ENCODE measurements at places on chromosomes 7 and 10.
A peak's percentile ranks its signal among the peaks of the same experiment; 100 is the strongest.

- DNase-seq: no peak
These were observed 42.3 kb downstream of the TBXAS1 start for GRCh38 chr7:139871331-139871730.

GRCh38 chr7:129773328-129773731 lies 161.8 kb downstream of the NRF1 start:
- no peak for DNase-seq

GRCh38 chr10:125014836-125015355 lies 73.0 kb downstream of the ZRANB1 start:
- no peak for DNase-seq

GRCh38 chr7:3399858-3400257 lies 98.8 kb downstream of the SDK1 start:
- DNase-seq: no peak

DNA sequence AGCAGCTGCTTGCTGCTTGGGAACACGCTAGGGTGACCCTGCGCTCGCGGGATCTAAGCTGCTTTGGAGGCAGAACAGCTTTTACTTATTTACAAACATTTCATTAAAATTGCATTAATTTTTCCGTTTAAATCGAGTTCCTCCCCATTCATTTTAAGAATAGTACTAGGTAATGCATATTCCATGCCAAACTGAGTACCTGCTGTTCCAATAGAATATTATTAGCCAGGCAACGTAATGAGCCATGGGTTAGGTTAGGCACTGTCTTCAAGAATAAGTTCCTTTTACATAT lies 860 bp downstream of the EXOC6 start:
- no peak for DNase-seq

DNA sequence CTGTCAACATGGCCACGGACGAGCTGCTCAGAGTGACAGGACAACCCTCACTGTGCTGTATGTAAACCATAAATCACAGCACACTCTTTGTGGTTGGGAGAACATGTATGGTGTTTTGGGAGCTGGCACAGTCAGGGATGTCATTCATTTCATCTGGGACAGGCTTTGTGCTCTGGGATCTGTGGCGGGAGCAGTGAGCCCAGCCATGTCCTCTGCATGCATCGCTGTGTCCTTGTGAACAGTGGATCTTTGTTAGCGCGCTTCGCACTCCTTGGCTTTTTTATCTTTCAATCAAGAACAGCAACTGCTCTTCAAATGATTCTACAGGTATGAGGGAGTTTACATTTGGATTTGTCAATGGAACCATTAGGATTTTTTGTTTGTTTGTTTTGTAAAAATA lies 7.1 kb downstream of the CCM2 start:
- DNase-seq: no peak

GRCh38 chr10:113177936-113178335 lies 227.9 kb downstream of the TCF7L2 start:
- DNase-seq: no peak

DNA sequence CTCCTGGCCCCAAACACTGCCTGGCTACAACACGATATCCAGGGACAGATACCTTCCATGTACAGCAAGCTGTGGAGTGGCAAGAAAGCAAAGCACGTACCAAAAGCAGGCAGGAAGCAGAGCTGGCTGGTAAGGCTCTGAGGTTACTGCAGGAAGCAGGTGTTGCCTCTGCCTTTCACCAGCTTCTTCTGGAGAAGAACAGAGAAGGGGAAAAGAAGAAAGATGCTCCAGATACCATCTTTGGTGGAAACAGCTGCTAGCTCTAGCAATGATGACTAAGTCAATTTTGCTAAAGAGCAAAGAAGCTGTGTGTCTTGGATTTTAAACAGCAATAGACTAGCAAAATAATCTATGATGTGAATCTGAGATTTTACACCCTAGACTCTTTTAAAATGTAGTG lies 34.9 kb upstream of the PRSS1 start:
- DNase-seq: peak; percentile 5

GRCh38 chr10:18567343-18567856 lies 84.0 kb downstream of the NSUN6 start:
- no peak for DNase-seq

- no peak for DNase-seq
These were observed 18.9 kb upstream of the DYNC1I1 start for GRCh38 chr7:95753440-95753839.

DNA sequence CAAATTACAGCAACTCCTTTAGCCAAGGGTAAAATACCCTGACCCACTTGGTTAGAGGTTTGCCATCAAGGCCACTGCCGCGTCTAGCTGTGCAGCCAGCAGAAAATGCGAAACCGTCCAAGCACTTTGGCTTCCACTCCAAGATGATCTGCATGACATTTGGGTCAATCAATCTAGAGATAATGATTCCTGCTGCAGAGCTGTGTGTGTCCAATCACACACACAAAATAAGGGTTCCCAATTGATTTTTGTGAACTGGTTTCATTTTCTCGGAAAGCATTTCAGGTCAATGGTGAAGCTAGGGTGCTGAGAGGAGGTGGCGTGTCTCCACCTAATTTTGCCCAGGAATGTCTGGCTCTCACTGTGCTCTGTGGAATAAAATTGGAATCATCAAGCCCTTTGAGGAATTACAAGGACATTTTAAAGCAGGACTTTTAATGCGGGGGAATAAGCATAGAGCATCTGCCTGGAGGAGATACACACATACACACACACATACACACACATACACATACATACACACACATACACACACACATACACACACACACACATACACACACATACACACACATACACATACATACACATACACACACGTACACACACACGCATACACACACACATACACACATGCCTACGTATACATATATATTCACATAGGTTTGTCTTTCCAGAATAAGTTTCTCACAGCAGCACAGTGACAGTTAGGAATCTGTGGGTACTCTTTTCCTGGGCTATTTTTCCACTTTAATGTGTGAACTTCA lies 59.5 kb downstream of the ACADSB start:
- no peak for DNase-seq

- DNase-seq: no peak
These were observed 119.9 kb downstream of the LARP4B start for GRCh38 chr10:811379-812175.

DNA sequence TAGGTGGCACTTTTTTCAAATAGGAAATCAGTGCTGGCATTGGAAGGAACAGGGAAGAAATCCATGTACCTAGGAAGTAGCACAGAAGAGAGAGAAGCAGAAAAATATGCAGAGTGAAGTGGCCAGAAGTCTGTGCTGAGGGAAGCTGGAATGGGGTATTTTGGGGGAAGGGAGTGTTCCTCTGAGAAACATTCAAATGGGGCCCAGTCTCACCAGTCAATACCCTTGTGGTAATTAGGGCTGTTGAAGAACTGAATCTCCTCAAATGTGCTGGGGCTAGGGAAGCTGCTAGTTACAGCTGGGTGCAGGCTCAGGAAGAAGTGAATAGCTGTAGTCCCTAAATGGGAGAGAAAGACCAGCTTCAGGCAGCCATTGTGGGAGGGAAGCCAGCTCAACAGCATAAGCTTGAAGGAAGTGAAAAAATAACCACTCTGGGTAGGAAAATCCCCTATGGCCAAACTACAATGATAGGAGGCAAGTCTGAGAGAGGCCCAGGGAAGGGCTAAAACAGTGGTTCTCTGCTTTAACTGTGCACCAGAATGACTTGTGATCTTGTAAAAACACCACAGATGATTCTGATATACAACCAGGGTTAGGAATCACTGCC lies 7.6 kb downstream of the NDST2 start:
- DNase-seq: no peak

DNA sequence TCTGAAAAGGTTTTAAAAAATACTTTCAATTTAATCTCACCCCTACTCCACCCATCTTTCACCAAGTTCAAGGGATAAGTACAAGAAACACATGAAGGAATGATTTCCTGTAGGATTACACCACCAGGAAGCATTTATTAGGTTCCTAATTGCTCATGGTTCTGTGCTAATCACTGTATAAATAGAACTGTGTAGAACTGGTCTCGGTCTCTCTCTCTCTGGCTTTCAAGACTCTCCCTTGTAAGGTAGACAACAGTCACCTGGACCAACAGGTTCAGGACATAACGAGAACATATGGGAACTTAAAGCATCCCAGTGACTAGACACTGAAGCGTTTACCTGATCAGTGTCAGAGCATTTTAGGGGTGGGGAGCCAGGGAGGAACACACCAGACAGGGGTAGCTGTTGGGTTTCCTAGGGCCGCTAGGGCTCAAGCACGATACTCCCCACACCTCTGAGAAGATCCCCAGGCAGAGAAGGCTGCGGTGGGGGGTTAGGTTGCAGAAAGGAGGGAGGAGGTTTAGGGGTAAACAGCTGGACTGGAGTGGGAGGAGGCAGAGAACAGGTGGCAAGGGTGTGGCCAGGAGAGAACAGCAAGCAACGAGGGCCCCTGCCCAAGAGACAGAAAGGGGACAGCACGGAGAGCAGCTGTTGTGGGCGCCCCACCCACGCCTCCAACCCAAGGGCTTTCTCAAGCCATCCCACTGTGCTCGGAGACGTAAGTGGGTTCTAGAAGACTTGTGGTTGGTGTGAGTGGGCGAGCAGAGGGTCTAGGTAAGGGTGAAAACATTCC lies 52.5 kb upstream of the USP6NL start:
- no peak for DNase-seq

- DNase-seq: no peak
These were observed 53.0 kb downstream of the COL13A1 start for GRCh38 chr10:69854511-69855345.

GRCh38 chr10:102120991-102121738 lies 997 bp upstream of the LDB1 start:
- peak; percentile 36 for DNase-seq

DNA sequence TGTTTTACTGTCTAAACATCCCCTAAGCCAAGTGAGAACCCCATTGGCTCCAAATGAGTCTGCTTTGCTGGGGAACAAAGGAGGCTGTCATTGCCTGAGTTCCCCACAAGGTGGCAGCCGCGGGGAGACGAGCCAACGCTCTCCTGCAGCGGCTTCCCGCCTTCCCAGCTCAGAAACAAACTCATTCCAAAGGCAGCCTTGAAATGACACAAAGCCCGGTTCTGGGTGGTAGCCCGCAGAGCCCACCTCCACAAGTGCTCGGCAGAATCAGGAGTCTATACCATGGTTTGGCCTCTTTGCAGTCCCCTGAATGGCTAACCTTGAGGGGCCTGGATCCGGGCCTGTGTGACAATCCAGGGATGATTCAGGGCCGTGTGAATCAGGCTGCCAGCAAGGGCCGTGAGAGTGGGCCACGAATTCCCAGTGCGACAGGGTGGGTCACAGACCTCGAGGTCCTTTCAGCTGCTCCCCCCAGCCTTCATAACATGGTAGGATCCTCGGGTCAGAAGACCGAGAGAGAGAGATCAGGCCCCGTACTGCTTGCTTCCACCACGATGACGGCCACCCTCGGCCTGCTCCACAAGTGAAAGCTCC lies 79.7 kb downstream of the DLG5 start:
- DNase-seq: peak; percentile 70

DNA sequence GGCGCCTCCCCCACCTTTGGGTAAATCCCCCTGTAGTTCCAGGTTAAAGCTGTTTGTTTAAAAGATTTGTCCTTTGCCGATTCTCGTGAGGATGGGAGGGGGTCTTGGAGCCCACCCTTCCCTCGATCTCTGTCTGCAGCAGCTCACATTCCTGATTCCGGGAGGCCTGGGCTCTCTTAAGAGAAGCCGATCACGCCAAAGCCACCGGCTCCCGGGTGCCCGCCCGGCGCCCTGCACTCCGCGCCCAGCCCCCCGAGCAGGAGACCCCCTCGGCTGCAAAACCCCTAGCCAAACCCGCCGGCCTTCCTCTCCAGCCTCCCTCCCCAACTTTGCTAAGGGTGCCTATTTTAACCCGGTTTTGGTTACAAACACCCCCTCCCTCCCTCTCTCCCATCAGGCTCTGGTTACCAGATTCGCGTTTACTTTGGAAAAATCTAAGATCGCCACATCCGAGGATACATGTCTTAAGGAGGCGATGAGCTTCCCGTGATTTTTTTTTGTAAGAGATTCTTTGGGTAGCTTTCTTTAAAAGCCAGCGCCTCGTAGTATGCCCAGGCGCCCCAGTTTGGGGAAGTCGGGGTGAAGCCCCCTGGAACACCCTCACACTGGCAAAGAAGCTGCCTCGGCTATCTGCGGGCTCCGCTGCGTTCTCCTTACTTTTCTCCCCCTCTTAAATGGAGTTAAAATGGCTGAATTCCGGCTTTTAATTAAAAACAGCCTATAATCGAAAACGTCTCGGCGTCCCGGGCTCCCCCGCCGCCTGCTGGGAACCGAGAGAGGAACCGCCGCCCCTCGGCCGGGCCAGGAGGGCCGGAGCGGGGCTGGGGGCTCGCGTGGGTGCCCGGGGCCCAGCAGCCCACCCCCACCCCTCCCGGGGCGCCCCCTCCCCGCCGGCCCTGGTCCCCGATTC lies 983 bp downstream of the TNRC18 start:
- DNase-seq: no peak

DNA sequence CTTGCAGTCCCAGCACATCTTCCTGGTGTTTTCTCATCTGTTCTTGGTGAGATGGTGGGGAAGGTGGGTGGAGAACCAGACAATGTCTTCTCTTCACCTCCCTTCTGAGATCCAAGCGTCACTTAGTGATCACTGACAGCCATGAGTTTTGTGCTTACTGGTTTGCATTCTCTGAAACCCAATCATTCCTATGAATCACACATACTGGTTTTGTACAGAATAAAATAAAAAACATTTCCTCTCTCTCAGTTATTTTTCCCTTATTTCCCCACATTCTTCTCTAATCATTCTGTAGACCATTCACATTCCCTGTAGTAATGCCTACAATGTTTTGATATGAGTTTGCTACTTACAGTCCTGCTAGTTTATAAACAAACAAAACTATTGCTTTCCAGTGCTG lies 143.8 kb upstream of the SLC13A1 start:
- no peak for DNase-seq
